ENCODE measurements at places on chromosomes 7 and 10. TPM values are rescaled to one million over a fixed set of nuclear protein-coding genes. Genes with fewer than 3 reads are reported as not detected.

GRCh38 chr10:926075-926698 lies 5.3 kb downstream of the LARP4B start:
- DNase-seq = no peak

DNA sequence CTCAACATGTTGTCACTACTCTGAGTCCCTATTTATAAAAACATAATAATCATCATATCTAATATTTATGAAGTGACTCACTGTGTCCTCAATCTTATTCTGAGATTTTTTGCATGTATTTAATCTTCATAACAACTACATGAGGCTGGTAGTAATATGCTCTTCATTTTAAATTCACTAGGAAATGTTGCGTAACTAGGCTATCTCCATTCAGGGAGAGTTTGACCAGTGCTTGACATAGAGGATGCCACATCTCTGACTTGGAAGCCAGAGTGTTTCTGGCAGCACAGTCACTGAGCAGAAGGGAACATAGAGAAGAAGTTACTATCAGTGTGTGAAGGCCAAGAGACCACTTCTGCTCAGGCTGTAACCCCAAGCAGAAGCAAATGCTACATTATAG lies 88.9 kb downstream of the FAM13C start:
- DNase-seq = no peak

GRCh38 chr7:83824214-83824613 lies 175.3 kb upstream of the SEMA3E start:
- peak; percentile 5 for DNase-seq

DNA sequence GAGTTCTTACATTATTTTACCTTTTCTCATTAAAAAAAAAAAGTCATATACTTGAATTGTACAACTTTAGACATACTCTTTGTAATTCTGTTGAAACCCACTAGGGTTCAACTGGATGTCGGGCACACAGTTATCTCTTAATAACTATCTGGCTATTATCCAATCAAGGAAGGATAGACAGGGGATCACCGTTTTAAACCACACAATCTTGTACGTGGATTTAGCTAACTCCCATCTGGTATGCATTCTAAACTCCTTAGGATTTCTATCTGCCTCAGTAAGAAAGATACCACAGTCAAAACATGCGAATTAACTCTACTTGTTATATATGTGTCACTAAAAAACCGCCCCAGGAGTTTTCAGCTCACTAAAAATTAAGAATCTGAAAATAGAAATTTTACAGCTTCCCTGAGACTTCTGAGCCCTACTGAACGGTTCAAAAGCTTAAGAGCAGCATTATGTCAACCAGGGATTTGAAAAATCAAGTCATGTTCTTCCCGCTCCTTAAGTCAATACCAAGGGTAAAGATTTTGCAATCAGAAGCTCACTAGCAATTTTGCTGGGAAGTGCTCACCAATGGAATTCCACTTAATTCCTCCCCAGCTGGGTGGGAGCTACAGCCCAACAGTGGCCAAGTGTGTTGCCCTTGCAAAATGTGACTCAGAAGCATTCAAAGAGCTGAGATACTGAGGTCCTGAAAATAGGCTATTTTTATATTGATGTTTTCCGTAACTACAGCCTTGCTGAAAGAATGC lies 267.0 kb downstream of the FRMD4A start:
- peak; percentile 84 for DNase-seq

DNA sequence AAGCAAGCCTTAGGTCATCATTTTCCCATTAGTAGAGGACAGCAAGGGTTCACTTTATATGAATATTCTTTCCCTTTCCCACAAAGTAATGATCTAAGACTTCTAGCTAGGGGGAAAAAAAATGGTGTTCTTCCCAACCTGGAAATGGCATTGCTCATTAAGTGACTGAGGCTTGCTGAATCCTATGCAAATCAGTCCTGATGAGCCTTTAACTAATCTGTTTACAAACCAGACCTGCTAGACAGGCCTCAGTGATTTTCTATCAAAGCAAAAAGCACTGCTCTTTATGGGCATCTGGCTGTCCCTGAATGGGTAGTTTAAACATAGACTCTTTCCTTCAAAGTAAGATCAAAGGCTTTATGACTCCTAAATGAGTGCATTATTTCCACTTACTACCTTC lies 146.3 kb downstream of the HIBADH start:
- peak; percentile 6 for DNase-seq

DNA sequence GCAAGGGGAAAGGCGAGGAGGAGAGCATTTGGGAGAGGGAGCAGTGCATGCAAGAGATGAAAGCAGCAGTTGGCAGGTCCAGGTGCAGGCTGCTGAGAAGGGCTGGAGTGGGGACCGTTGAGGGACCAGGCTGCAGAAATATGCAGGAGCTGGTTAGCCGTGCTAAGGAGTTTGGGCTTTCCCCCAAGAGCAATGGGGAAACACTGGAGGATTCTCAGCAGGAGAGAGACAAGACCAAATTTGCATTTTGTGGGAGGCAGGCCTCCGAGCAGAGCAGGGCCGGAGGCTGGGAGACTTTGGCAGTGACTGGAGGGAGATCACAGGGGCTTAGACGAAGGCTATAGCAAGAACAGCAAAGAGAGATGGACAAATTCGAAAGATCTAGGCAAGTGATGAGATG lies 11.8 kb downstream of the BTBD16 start:
- DNase-seq = no peak

GRCh38 chr7:74226633-74227032 lies 16.8 kb downstream of the LAT2 start:
- DNase-seq = no peak

DNA sequence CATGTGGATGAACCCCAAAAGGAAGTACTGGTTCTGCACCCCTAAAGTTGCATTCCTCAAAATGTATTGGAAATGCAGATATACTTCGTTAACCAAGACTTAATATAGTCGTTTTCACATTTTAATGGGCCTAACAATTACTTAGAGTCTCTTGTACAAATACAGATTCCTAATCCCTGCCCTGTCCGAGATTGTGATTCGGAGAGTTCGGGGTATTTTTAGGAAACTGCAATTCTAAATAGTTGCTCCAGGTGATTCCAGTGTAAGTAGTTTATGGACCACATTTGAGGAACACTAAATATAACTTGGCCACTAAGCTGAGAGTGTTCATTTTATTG lies 830 bp downstream of the TRUB1 start:
- no peak for DNase-seq

- no peak for DNase-seq
These were observed 67.5 kb downstream of the CLIP2 start for GRCh38 chr7:74356589-74357315.

DNA sequence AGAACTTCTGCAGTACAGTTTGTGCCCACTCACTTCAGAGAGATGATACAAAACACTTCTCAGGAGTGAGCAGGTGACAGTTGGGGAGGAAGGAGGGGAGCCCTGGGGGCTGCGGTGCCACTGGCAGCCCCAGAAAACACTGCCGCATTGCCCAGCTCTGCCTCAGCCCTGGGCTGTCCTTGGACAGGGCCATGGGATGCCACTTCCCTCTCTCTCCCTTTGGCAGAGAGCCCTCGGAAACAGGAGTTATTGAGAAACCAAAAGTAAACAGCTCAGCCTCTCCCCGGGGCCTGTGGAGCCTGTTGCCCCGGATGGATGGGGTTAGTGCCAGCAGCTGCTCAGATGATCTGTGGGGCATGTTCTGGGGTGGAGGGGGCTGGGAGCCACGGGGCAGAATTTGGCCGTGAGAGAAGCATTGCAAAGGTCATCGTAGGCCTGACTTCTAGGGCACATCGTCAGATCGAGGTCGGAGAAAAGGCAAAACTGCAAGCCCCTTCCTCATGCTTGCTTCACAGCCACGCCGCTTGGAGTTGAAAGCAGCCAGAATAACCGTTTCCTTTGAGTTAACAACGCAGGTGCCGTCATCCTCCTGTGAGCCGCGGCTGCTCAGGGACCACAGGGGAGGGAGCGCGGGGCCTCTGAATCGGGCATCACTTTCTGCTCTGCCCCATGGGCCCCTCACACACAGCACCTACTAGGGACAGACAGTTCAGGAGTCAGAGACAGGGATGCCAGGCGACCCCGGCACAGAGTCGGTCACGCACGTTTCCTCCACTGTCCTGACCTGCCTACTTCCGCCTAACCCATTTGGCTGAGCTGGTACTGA lies 256.4 kb downstream of the CAMK1D start:
- peak; percentile 77 for DNase-seq

DNA sequence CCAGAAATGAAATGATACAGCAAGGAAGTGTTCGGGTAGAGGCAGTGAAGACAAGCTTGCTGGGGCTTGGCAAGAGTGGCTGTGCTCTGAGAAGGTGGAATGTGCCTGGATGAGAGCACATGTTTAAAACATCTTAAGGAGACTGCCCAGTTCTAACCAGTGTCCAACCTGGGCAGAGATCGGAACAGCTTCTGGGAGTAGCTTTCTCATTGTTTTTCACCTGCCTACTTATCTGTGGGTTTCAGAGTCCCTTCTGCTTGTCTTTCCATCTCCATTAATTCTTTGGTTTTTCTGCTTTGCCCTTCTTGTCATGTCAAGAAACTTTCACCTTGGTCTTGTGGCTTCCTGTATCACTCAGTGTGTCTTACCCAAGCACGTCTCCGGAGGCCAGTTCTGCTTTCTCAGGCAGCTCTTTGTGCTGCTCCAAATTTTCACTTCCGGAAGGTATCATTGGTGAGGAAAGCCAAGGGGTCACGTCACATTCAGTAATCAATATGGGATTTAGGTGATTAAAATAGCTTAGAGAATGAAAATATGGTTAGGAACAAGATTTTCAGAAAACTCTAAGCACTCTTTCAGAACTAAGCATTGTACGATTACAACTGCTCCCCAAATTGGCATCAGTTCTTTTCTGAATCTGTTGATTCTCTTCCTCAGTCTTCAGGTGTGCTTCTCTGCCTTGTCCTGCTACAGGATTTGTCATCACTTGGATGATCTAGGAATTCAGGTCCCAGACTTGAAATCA lies 5.5 kb upstream of the LAMB4 start:
- DNase-seq = no peak

DNA sequence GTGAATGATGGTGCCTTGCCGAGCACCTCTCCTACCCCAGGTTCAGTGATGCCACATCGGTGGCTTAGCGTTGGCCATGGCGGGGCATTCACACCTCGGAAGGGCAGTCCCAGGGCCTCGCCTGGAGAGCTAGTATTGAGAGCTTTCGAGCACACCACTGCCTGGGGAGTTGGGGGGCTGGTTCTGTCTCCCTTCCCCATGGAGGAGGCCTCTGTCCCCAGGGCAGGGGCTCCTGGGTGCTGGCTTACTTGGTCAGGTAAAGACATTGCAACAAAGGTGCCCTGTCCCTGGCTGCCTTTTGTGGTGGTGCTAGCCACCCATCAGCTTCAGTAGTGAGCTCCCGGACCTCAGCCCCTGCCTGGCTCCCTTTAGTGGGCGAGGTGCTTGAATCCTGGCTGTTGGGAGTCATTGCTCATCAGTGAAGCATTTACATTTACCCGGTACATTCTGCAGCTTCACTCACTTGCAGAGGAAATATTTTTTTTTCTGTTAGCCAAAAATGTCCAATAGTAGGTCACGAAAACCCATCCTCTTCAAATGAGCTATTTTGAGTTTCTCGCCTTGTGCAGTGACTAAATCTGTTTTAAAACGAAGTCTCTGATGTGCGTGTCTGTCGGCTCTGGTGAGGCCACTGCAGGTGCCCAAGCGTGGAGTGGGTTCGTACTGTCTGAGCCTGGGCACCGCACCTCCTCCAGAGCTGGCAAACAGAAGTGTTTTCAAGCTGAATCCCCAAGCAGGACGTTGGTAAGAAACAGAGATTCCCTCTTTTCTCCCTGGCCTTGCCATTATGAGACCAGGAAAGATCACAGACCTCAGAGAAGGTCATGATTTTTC lies 95.5 kb downstream of the INPP5A start:
- peak; percentile 7 for DNase-seq

GRCh38 chr10:62230344-62231121 lies 38.1 kb downstream of the RTKN2 start:
- peak; percentile 49 for DNase-seq

Gene ARMC3
- total RNA-seq = 1.1 TPM

Gene CALCR
- total RNA-seq = 0.17 TPM

Gene KCNH2
- 1.2 TPM for total RNA-seq

Gene HOXA3
- total RNA-seq = 4.2 TPM

Gene MGMT
- total RNA-seq = 37.7 TPM

Gene PLAU
- total RNA-seq = 1,509 TPM

Gene CPN1
- total RNA-seq = not detected

Gene AOC1
- total RNA-seq = 6.1 TPM

Data from renal cortical epithelial cell (primary cell).